Hematopoietic multipotent progenitor cell treated with erythropoietin and hydrocortisone succinate and interleukin-3 and kit ligand, for 17 days (in vitro differentiated cells): ENCODE measurements at places on chromosomes 7 and 10.
A peak's percentile ranks its signal among the peaks of the same experiment; 100 is the strongest.

GRCh38 chr7:91894781-91895480 is 14.4 kb upstream of the MTERF1 start:
- no peak for DNase-seq

DNA sequence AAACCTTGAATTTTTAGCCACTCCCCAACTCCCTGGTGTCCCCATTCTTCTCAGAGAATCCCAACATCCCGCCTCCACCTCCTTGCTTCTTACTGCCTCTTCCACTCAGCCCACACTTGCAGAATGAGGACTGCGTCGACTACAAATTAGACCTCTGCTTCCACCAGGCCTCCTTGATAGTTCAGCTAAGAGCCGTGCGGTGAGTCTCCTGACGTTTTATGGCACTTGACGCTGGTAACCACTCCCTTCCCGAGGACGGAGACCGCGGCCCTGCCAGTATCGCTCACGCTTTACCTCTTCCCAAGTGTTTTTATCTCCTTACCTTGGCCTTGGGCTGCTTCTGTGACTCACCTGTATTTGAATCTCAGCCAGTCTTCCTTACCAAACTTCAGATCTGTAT is 31.1 kb downstream of the RBM17 start:
- no peak for DNase-seq

GRCh38 chr10:62692085-62692484 is 112.4 kb upstream of the ADO start:
- DNase-seq: no peak

DNA sequence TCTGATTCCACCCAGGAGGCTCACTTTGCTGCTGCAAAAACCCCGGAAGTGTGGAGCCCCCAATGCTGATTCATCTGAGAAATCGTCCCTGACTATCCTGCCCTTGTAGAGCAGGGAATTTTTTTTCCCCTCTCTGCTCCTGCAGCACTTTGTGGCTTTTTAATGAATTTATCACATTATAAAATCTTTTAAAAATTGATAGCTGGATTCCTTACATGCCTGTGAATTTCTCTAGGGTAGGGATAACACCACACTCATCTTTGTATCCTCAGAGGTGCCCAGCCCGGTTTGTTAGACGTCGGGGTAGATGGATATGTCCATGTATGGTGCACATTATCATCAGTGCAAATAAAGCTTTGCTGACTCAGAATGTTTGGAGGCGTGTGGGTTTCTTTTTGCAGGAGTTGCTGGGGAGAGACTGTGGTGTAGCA is 185.7 kb downstream of the STK31 start:
- DNase-seq: no peak

GRCh38 chr10:101287183-101287996 is 58.1 kb upstream of the LBX1 start:
- no peak for DNase-seq

DNA sequence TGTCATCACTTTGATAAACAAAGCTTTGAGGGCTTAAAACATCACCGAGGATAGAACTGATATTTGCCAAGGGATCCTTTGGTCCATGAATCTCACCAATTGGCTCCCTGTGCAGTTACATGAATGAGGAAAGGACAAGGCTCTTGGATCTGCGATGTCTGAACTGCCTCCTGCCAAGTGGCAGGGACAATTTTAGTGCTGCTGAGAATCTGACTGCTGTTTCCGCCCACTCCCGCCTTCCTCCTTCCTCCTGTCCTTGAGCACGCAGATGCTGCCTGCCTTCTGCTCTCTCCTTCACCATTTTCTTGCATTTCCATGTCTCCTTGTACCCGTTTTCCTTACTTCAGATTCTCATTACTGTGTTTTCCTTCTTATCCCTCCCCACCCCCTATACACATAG is 26.8 kb upstream of the ITPRID1 start:
- DNase-seq: no peak

DNA sequence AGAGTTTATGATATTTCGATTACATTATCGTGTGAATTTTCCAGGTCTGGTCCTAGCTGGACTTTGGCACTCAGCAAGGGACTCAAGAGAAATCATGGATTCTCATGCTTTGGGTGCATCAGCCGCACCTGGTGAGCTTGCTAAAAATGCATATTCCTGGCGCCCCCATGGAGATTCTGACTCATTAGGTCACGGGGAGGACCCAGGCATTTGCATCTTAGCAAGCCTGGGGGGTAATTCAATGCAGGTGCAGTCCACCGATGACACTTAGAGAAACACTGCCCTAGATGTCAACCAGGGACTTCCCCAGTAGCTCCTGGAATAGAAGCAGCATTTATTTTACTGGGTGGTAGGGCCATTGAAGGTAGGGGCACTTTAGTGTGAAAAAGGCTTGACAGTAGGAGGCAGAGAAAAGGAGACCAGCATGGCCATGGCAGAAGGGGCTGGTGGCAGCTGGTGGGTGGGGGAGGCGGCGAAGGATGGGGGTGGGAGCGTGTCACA is 29.9 kb upstream of the PDCD4 start:
- DNase-seq: no peak

GRCh38 chr10:20299034-20299736 is 483.0 kb downstream of the PLXDC2 start:
- no peak for DNase-seq

- DNase-seq: no peak
Measured at GRCh38 chr7:96800824-96801223, 91.2 kb upstream of the SEM1 start.

- no peak for DNase-seq
Measured at GRCh38 chr10:123429706-123430221, 236.4 kb upstream of the GPR26 start.

DNA sequence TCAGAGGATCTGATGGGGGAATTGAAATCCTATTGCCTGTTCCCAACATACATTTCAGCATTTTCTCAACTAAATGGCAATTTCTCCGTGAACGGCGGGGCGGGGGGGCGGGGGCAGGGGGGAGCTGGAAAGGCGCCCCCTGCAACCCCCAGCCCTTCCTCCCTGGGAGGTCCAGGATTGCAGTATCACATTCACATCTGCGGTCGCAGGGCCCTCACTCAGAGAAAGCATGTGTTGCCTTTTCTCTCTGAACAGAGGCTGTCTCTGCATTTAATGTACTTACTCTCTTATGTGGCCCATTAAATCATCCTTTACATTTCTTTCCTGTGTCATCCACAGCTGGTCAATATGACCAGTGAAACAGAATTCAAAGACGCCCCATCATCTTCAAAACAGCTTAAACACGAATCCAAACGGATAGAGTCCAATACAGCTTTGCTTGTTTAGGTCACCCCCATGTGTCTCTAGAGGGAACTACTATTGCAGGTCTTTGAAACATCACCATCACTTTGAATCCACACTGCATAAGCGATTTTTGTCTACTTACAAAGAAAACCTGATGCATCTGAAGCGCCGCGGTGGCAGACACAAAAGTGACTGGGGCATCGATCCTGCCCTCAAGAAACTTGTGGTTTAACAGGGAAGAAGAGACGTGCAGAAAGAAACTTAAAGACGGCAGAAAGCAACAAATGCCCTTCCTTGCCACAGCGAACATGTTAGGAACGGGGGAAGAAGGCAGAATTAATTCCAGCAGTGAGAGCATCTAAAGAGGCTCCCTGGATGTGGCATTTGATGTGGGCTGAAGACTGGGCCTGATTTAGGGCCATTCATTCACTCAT is 17.0 kb upstream of the ECHDC3 start:
- peak; percentile 39 for DNase-seq

DNA sequence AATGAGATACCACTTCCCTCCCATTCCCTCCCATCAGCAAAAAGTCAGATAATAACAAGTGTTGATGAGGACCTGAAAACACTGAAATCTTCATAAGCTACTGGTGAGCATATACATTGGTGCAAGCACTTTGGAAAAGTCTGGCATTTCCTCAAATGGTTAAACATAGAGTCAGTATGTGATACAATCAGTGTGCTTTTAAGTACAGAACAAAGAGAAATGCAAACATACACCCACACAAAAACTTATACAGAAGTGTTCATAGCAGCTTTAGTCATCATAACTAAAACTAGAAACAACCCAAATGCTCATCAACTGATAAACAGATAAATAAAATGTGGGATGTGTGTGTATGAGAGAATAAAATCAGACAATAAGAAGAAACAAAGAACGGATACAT is 261.9 kb downstream of the ELMO1 start:
- no peak for DNase-seq

- DNase-seq: no peak
Measured at GRCh38 chr7:5452937-5453540, 29.4 kb upstream of the TNRC18 start.

DNA sequence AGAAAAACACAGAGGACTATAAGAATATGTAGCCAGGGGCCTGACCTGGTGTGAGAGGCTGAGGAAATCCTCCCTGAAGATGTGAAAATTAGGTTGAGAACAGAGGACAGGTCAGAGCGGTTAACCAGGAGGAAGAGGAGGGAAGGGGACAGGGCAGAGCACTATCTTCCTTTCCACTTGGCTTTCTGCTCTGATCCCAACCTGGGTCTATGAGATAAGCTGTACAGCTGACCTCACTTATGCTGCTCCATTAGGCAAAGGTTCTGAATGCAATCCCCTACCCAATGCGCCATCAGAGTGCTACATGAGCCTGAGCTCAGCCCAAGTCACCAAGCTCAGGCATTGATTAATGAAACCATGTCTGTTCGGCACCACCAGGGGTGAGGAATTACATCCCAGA is 10.5 kb downstream of the LIPA start:
- DNase-seq: no peak

- DNase-seq: no peak
Measured at GRCh38 chr7:117385363-117386109, 41.8 kb downstream of the ASZ1 start.

DNA sequence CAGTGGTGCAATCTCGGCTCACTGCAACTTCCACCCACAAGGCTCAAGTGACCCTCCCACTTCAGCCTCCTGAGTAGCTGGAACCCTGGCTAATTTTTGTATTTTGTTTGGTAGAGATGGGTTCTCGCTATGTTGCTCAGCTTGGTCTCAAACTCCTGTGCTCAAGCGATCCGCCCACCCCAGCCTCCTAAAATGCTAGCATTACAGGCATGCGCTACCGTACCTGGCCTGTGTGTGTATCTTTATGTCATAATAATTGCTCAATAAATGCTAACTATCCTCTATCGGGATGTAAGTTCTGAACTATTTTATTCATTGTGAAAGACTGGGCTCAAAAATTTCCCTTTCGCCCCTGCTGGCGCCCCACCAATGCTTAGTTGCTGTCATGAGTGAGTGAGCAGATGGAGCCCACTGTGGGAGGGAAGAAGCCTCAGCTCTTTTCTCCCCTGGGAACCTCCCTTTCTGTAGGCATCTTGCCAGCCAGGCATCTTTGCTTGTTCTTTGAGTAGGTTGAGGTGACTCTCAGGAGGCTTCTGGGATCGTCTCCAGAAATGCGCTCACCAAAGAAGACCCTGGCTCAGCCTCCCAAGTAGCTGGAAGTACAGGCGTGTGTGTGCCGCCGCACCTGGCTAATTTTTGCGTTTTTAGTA is 38.3 kb downstream of the CAMK1D start:
- no peak for DNase-seq

DNA sequence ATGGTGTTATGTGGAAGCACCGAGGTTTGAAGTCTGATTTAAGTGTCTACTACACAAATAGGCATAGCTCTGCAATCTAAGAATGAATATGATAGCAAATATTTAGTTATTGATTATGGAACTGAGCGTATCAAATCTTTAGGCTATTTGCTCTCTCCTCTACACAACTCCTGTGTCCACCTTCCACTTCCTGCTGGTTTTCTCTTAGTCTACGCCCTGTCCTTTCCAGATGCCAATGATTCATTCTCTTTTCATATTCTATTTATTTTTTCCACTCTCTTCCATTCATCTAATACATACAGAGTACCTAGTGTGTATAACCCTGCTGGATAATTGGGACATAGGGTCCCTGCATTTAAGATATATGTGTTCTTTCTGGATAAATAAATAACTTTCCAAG is 83.7 kb downstream of the DGKB start:
- no peak for DNase-seq

DNA sequence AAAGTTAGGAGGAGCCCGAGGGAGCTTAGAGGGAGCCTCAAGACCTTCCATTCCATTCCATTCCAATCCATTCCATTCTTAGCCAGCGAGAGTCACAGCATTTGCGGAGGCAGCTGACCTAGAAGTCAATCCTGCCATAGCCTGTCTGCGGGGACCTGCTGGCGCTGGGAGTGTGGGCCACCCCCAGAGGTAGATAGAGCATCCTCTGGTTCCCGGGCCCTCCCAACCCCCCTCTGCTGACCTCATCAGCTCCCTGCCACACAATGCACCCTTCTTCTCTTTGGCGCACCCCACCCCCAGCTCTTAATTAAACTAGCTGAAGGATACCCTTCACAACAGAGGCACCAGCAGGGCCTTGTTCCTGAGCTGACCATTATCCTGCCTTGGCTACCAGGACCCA is 152.5 kb upstream of the ZMIZ1 start:
- no peak for DNase-seq

GRCh38 chr7:65238785-65239184 is 134.9 kb upstream of the ZNF92 start:
- no peak for DNase-seq

DNA sequence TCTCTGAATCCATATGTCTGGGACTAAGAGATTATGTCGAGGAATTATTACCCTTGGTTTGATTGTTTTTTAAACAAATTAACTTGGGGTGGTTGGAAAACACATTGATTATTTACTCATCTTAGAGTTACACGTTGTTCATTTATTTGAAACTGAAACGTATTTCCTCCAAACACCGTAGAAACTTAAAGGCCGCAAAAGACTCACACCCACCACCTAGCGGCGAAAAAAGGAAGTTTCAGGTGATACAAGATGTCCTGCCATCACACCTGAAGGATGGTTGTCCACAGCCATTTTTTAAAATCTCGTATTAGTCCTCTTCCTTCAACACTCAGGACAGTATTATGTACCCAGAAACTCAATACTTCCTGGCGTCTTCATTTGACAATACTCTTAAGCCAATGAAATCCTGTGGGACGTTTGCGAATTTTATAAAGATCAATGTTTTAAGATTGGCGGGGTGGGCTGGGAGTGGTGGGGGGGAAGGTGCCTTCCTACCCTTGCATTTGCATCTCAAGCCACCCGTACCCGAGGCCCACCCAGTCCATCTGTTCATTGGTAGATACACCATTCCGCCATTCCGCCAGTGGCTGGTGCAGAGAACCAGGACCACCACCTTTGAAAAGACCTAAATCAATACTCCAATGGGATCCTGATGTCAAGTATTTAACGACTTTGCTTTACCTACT is 1.4 kb upstream of the LCOR start:
- DNase-seq: peak; percentile 92

- DNase-seq: no peak
Measured at GRCh38 chr7:77820967-77821366, 22.4 kb downstream of the PHTF2 start.

DNA sequence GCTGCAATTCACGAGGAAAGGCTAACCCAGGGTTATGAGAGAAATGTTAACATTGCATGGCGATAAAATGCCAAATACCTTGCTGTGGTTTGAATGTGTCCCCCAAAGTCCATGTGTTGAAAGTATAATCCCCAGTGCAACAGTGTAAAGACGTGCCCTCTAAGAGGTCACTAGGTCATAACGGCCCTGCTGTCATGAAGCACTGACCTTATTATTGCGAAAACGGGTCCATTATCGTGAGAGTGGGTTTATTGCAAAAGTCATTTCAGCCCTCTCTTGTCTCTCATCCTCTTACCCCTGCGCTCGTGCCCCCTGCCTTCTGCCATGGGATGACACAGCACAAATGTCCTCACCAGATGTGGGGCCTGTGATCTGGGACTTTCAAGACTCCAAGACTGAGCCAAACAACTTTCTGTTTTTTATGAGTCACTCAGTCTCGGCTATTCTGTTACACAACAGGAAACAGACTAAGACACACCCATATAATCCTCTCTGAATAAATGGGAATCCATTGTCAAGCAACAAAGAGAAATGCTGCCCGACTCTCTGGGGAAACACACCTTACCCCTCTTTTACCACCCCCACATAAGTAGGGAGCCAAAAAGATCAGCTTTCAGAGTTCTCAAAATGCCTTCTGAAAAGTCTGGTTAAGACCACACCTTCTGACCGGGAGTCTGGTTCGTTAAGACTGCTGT is 73.1 kb upstream of the UCN3 start:
- no peak for DNase-seq
